ENCODE measurements at places on chromosomes 12 and 14.

DNA sequence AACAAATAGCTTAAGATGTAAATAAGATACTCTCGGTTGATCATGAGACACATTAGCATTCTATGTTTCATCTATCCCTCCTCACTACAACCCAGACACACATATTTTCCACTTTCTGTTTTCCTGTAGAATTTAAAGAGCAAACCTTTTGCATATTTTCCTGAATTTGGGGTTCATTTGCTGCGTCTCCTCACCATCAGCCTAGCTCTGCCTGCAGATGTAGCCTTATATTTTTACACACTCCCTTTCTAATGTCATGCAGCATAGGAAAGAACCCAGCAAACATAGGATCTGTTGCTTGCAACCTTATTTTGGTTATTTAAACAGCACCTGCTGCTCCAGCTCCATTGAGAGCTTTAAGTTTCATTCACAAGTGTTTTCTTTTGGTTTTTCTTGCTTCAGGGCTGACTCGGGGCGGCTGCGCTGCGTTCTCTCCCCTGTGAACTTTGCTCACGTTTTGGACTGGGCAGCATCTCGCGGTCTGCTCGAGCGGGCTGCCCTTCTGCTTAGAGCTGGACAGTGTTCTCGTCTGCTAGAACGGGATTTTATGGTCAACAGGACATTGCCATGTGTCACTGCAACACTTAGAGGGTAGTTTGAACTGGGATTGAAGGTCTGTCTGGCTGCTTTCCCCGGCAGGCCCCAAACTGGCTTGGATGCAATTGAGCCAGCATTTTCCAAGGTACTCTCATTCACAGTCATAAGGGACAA, 57.8 kb upstream of the VRK1 start:
- DNase-seq, result no peak

DNA sequence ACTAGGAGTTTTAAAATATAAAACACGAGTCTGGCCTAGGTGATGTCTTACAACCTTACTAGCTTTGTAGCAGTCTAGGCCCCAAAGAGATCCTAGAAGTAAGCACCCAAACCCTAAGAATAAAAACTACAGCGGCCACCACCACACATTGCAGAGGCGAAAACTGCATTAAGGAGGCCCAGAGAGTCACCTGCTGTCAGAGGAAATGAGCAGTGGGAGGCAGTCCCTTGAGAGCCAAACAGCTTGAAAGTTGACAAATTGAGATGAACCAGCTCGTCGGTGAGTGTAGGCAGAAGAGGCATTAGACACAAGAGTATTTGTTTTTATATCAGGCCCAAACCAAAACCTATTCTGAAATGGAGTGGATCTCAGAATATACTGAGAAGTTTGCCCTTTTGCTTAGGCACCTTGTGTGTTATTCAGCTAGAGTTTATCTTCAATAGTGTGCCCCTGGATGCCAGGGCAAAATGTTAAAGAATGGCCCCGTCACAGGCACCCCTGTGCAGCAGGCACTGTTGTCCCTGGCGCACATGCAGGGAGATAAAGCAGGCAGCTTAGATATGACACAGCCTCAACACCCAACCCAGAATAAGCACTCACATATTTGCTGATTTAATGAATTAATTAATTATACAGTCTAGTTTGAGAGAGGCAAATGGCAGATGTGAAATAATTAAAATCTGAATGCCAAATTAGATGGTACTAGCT, 56.7 kb downstream of the TTC7B start:
- DNase-seq, result no peak

DNA sequence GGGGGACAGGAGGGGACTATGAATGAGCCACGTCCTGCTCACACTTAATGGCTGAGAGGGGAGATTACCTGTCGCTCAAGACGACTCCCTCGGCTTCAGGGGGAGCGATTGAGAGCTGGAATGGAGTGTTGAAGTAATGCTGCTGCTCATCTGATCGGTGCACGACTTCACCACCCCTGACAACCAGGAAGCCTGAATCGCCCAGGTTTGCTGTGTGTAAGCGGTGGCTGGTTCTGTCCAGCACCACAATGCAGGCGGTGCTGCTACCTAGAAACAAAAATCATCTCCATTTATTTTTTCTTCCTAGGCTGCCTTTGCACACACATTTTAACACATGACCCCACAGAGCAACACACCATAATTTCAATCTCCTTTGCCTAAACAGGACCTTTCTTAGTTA, 37.3 kb downstream of the PPTC7 start:
- DNase-seq, result no peak

GRCh38 chr14:69088586-69088985, 64.3 kb downstream of the DCAF5 start:
- no peak for DNase-seq

- no peak for DNase-seq
Observed at GRCh38 chr12:47811581-47812484, 7.9 kb downstream of the HDAC7 start.
